RWPE1 (cell line): ENCODE measurements at places on chromosomes 5 and 9.

DNA sequence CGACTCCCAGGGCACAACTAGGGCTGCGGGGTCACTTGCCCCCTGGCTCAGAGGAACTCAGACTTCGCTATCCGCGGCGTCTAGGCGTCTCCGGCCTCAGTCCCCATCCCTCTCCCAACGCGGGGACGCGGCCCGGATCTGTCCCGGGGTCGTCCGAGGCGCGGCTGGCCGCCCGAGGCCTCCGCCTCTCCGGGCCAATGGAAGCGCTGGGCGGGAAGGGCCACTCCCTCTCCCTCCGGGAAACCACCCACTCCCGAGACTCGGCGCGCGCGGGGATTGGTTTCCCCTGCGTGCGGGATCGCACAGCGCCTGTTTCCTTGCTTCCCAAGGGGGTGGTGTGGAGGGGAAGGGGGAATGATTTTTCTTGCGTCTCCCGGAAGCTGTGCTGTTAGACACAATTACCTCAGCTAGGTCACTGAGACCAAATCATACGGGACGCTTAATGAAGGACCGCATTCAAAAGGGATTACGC, 38.3 kb downstream of the NR2F1 start:
- DNase-seq, result peak; percentile 57

DNA sequence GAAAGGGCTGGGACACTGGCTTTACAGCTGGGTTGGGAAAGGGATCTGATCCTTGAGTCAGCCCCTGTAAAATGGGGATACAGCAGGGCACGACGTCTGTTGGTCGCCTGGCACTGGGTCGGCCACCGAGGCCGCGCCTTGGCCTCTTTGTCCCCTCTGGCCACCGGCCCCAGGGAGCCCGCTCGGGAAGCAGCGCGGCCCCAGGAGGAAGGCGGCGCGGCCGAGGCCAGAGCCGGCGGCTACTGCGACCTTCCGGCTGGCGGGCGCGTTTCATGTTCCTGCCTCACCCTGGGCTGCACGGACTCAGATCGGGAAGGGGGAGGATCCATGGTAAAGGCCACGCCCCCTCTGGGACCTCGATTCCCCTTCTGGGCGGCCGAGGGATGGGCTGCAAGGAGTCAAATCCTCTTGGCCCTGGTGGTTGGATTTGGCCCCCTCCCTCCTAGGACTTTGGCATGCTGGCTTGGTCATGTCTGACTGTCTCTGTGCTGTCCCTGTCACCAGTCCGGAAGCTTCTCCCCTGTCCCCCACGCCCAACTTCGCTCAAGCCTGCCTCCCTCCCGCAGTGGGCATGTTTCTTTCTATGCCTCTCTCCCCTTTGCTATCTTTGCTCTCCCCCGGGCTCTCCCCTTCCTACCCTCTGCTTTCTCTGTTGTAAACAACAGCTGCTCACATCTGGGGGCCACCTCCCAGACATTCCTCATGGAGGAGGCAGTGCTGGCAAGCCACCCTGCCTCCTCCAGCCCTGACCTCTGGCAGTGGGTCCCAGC, 25.8 kb downstream of the FPGS start:
- peak; percentile 57 for DNase-seq

GRCh38 chr5:10743526-10743925, 17.5 kb downstream of the DAP start:
- DNase-seq, result no peak

- no peak for DNase-seq
Measured at GRCh38 chr5:88940713-88941112, 57.7 kb upstream of the MEF2C start.

DNA sequence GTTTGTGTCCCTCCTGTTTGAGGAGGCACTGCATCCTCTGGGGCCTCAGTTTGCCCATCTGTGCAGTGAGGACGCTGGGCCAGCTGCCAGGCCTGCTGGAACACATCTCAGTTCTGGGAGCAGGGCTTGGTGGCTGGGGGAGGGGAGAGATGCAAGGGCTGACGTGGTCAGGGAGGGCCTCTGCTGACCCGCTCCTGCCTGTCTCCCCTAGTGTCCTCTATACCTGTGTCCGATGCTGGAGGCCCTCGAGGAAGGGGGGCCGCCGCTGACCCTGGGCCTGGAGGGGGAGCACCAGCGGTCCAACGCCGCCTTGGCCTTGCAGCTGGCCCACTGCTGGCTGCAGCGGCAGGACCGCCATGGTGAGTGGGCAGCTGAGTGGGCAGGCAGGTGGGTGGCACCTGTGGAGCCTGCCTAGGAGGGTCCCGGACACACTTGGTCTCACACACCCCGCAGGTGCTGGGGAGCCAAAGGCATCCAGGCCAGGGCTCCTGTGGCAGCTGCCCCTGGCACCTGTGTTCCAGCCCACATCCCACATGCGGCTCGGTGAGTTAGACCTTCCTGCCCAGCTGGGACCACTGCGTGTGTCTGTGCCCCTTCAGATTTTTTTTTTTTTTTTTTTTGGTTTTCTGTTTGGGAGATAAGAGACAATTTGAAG, 5.8 kb downstream of the FPGS start:
- no peak for DNase-seq

GRCh38 chr9:81492710-81493447, 196.5 kb downstream of the TLE1 start:
- DNase-seq, result peak; percentile 55

GRCh38 chr5:65663804-65664521, 39.1 kb downstream of the SHLD3 start:
- DNase-seq, result peak; percentile 43

DNA sequence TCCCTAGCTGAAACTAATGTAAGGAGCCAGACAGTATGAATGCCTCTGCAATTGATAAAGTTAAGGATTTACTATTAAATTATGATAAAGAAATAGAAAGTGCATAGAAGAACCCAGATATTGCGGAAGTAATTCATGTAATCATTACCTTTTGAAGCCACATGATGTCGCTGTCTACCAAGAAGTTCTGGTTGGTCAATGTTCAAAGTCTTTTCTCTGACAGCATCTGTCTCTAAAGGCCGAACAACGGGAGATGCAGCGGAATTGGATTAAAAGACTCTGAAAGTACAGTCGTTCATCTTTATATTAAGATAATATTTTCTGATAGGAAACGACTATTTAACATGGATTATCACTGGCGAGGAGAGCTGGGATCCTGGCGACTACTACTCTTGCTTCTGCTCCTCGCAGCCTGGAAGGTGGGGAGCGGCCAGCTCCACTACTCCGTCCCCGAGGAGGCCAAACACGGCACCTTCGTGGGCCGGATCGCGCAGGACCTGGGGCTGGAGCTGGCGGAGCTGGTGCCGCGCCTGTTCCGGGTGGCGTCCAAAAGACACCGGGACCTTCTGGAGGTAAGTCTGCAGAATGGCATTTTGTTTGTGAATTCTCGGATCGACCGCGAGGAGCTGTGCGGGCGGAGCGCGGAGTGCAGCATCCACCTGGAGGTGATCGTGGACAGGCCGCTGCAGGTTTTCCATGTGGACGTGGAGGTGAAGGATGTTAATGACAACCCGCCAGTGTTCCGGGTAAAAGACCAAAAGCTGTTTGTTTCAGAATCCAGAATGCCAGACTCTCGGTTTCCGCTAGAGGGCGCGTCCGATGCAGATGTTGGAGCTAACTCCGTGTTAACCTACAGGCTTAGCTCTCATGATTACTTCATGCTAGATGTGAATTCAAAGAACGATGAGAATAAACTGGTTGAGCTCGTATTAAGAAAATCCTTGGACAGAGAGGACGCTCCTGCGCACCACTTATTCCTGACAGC, at the start of gene PCDHA8:
TSS of gene PCDHA8 (plus strand) at position 210 of the 985 bp plus-strand sequence. CDS start at position 345, 135 bp downstream.
- peak; percentile 73 for DNase-seq

DNA sequence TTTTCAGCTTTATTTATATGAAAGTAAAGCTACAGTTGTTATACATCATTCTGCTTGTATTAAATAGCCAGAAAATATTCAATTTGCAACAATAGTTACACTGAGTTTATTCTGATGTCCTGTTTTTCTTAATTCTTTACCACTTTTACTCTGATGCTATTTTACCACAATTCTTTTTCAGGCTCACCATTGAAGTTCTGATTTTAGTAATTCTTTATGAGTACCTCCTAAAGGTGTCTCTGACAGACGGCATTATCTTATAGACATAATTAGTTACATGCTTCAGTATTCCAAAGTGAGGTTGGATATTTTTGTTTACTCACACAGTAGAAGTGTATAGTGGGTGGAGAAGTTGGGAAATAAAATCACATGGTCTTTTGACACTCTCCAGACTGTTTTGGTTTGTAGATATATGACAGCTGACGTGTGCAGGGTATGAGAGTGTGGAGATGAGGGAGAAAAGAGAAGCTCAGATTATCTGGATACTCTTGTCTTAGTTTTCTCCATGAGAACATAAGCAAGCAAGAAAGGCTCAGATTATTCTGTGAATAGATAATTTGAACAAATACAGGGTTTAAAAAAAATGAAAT, 97.4 kb downstream of the FBXO4 start:
- no peak for DNase-seq

GRCh38 chr9:137313956-137314560, 12.0 kb upstream of the NRARP start:
- DNase-seq, result peak; percentile 5
